ENCODE measurements at places on chromosomes 1 and 21.

- no peak for DNase-seq
Measured at GRCh38 chr1:228351850-228352249, 54.8 kb downstream of the TRIM11 start.

DNA sequence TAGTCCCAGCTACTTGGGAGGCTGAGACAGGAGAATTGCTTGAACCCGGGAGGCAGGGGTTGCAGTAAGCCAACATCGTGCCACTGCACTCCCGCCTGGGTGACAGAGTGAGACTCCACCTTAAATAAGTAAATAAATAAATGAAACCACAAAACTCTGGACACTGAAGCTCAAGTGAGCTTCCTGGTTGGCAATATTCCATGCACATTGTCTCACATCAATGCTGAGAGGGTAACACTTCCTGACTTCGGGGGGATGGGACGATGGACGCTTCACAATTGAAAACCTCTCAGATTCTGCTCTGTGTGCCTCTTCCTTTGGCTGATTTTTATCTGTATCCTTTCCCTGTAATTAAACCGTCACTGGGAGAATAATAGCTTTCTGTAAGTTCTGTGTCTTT is 70.0 kb upstream of the ZNF644 start:
- DNase-seq: no peak

DNA sequence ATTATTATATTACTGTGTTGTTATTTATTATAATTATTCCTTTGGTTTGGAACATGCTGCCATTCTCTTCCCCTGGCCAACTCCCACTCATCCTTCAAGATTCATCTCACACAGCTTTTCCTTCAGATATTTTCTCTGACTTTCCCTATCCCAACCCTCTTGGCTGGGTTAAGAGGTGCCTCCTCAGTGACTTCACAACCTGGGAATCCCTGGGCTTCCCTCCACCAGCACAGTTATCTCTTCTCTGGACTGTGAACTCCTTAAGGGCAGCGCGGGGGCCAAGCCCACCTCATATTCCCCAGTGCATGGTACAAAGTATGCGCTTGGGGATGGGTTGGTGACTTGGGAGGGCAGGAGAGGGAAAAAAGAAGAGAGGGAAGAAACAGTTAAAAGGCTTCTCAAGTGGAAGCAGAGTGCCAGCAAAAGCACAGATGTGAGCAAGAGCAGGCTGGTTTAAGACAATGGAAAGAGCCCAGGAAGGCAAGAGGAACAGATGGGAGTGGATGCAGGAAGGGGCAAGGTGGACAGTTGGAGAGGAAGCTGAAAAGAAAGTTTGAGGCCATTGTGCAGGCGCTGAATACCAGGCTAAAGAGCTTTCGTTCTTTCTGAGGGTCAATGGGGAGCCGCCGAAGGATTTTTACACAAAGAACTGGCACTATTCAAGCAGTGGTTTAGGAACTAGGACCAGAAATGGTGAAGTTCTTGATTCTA is 132.3 kb downstream of the BEND5 start:
- no peak for DNase-seq

DNA sequence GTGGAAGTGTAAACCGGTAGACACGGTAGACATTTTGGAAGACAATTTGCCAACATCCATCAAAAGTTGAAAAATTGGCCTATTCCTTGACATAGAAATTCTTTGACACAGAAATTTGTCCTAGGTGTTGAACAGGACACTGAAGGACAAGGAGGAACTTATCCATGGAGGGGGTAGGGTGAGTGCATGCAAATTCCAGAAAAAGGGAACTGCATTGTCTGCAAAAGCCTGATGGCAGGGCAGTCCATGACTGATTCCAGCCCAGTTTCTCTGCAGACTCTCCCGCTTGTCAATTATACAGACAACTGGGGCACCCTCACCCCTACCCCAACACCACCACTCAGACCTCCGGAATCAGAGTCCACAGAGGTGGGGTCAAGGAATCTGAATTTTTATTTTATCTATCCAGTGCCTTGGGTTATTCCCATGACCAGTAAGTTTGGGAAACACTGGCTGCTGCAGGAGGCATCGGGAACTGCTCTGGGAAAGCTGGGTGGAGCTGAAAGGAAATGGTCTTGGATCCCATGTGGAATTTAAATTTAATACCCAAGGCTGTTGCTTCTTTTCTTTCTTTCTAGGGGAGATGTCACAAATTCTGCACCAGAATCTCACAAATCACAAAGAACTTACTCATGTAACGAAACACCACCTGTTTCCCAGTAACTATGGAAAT is 103.3 kb upstream of the SLC45A1 start:
- DNase-seq: no peak

GRCh38 chr1:99751877-99752504 is 14.4 kb downstream of the FRRS1 start:
- DNase-seq: no peak

DNA sequence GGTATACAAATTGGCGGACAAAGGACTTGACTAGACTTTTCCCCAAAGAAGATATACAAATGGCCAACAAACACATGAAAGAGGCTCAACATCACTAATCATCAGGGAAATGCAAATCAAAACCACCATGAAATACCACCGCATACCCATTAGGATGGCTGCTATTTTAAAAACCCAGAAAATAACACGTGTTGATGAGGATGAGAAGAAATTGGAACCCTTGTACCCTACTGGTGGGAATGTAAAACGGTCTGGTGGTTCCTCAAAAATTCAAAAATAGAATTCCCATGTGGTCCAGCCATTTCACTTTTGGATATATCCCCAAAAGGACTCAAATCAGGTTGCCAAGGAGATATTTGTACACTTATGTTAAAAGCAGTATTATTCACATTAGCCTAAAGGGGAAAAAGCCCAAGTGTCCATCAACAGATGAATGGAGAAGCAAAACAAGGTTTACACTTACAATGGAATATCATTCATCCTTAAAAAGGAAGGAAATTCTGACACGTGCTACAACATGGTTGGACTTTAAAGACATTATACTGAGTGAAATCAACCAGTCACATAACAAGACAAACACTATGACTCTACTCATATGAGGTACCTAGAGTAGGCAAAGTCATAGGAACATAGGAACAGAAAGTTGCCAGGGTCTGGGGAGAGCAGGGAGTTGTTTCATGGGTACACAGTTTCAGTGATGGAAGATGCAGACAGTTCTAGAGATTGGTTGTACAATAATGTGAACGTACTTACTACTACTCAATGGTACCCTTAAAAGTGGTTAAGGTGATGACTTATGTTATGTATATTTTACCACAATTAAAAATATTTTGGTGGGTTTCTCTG is 17.0 kb downstream of the CD34 start:
- DNase-seq: no peak

- DNase-seq: no peak
Measured at GRCh38 chr1:220426989-220427388, 100.9 kb upstream of the MARK1 start.

DNA sequence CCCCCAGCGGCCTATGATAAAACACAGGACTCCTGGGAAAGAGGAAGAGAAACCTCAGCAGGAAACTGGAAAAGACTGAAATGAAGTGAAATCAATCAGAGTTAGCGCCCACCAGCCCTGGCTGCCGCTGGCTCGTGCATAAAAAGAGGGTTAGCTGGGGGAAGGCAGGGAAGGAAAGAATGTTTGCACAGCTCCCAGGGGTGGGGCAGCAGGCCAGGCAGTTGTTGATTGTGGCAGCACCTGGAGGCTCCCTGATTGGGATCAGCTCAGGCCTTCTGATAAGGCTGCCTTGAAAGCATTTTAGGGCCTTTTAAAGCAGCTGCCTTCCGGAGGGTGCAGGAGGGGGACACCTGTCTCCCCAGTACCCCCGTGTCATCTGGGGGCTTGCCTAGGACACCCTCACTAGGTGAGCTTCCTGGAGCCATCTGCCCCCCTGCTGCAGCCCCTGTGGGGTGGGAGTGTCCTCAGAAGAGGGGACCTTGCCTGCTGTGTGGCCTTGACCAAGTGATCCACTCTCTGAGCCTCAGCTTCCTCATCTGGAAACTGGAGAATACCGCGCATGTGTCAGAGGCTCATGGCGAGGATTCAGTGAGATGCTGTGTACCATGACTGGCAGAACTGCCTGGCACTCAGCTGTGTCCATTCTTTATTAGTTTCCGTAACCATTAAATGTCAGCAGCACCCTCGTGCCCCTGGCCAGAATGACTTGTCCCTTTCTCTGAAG is 6.6 kb downstream of the EPHB2 start:
- no peak for DNase-seq

DNA sequence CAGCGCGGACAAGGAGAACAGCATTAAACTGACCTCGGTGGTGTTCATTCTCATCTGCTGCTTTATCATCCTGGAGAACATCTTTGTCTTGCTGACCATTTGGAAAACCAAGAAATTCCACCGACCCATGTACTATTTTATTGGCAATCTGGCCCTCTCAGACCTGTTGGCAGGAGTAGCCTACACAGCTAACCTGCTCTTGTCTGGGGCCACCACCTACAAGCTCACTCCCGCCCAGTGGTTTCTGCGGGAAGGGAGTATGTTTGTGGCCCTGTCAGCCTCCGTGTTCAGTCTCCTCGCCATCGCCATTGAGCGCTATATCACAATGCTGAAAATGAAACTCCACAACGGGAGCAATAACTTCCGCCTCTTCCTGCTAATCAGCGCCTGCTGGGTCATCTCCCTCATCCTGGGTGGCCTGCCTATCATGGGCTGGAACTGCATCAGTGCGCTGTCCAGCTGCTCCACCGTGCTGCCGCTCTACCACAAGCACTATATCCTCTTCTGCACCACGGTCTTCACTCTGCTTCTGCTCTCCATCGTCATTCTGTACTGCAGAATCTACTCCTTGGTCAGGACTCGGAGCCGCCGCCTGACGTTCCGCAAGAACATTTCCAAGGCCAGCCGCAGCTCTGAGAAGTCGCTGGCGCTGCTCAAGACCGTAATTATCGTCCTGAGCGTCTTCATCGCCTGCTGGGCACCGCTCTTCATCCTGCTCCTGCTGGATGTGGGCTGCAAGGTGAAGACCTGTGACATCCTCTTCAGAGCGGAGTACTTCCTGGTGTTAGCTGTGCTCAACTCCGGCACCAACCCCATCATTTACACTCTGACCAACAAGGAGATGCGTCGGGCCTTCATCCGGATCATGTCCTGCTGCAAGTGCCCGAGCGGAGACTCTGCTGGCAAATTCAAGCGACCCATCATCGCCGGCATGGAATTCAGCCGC is 2.5 kb downstream of the S1PR1 start:
- no peak for DNase-seq

DNA sequence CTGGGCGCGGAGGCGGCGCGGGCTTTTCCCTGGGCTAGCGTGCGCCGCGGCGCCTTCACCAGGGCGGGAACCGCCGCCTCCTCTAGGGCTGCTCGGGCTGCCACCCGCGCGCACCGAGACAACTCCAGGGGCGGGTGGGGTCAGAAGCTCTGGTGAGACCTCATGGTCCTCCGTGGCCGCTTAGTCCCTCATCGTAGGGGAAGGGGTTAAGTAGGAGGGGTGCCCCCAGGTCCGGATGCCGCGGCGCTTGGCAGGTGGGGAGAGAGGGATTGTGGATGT is 559 bp downstream of the SERTAD4 start:
- no peak for DNase-seq

- no peak for DNase-seq
Measured at GRCh38 chr1:43058056-43058455, 99.4 kb upstream of the SLC2A1 start.

- no peak for DNase-seq
Measured at GRCh38 chr1:205015241-205015640, 27.8 kb upstream of the CNTN2 start.
